ENCODE measurements at places on chromosomes 5 and 9. TPM values are rescaled to one million over a fixed set of nuclear protein-coding genes. Genes with fewer than 3 reads are reported as not detected.

Gene TMEM267
- 9.6 TPM for total RNA-seq

DNA sequence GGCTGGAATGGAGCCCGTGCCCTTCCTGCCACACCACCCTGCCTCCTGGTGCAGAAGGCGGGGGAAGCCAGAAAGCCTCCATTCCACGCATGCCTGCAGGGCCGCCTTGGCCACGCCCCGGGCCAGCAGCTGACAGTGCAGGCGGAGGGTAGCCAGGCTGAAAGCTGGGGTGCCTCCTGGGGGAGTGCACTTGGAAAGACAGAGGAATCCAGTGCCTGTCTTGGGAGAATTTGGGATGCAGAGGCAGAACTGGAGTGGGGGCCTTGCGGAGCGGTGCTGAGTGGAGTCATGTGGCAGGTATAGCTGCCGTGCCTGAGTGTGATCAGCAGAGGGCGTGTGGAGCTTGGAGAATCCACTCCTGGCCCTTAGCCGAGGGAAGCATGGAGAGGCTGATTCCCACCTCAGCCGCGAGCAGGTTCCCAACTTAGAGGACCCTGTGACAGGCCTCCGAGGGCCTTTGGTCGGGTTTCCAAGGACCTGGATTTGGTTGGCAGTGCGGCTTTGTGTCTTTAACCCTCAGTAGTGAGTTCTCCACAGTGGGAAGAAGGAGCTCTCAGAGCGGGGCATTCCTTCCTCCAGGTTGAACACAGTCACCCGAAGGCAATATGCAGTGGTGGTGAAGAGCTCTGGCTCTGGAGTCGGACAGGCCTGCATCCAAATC lies 9.1 kb upstream of the URM1 start:
- H3K27ac ChIP-seq = peak overlapping the region; percentile 82
- H3K36me3 ChIP-seq = peaks cover 38% of the 10 kb centered on the region
- no peaks in the 10 kb centered on the region for H3K27me3 ChIP-seq
- peak overlapping the region; percentile 51 for H3K4me3 ChIP-seq

Gene CCL27
- not detected for total RNA-seq

Gene RAB3C
- 1.1 TPM for total RNA-seq

Gene LCN12
- total RNA-seq = 2.4 TPM

Gene PCDHGB1
- total RNA-seq = 4.3 TPM

Gene ALDH1A1
- total RNA-seq = 180 TPM

Gene QRFP
- total RNA-seq = not detected

DNA sequence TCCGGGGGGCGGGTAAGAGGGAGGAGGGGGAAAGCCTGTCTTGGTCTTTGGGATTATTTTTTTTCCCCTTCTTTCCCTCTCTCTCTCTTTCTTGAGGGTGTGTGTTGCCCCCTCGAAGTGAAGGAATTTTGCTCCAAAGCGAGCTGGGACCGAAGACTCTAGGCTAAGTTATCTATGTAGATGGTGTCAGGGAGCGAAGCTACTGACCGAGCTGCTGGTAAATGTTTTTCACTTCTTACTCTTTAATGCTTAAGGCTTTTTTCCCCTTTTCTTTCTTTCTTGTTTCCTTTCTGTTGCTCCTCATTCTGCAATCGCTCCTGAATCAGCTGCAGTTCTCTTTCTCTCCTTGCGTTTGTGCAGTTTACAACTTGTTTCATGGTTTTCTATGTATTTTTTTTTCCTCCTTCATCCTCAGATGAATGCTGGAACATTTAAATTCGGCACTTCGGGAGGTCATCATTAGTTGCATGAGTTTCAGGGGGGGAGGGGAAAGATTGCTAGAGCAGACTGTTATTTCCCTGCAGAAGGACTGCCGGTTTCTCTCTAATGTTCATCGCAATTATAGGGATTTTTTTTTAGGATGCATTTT lies 1312.0 kb upstream of the WWC1 start:
- no peaks in the 10 kb centered on the region for H3K36me3 ChIP-seq
- peak overlapping the region; percentile 36 for H3K4me3 ChIP-seq
- H3K27ac ChIP-seq = no peak overlapping the region
- no peak for DNase-seq
- H3K27me3 ChIP-seq = no peaks in the 10 kb centered on the region

DNA sequence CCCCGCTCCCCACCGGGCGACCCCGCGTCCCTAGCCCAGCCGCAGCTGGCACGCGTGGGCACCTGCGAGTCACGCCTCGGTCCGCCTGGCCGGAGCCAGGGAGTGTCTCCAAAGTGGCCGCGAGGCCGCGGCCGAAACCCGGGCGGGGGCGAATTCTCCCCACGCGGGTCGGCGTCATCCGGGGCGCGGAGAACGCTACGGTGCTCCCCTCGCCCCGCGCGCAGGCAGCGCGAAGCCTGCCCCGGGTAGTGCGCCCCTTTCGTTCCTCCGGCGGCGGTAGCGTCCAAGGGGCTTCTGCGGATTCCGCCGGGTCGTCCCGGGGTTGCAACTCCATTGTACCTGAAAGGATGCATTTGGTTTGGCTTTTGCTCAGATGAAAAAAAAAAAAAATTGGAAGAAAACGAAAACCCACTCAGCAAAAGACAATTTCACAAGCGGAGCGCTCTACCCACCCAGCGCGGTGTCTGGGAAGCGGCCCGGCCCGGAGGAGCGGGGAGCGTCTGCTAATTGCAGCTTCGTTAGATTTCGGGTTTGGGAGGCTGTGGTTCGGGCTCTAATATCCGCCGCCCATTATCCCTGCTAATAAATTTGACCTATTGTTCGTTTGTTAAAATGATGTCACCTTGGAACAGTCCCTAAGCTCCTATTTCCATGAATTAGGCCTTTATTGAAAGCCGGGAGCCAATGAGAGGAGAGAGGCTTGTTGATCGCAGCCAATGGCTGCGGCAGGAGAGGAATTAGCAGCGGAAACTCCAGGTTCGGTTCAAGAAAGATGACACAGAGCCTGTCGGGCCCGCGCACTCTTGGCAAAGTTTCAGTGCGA lies at the start of gene TLX3:
TSS of gene TLX3 (plus strand) at position 796 of the 823 bp plus-strand sequence. CDS start 118 bp downstream, outside the sequence.
- H3K36me3 ChIP-seq = no peaks in the 10 kb centered on the region
- H3K27me3 ChIP-seq = peaks cover 100% of the 10 kb centered on the region
- H3K4me3 ChIP-seq = no peak within 1 kb of the TSS
- H3K4me1 ChIP-seq = peaks cover 19% of the 10 kb centered on the region
- no peak for DNase-seq

Gene PCDHGC5
- total RNA-seq = 3.6 TPM

DNA sequence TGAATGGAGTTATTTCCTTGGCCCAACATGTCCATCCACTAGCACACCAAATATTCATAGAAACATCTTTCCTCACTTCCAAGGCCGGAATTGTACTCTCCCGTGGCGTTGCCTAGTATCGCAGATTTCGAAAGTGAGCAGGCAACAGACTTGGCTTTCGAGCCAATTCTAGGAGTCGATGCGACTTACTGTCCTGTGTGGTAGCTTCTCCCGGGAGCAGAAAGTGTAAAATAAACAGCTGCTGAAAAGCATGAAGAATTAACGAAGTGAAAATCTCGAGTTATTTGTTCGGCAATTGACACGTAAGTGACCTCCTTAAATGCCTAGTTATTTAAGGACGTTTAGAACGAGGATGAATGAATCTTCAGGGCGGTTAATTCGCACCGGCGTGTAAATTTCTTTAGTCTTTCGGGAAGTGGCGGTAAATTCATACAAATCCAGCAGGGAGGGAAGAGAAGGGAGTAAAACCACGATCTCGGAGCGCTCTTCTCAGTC lies 449 bp upstream of the PCSK5 start:
- no peaks in the 10 kb centered on the region for H3K27me3 ChIP-seq
- H3K4me1 ChIP-seq = peaks cover 12% of the 10 kb centered on the region
- peak overlapping the region; percentile 6 for H3K27ac ChIP-seq
- peak overlapping the region; percentile 68 for H3K4me3 ChIP-seq

Gene RGMB
- total RNA-seq = 31.8 TPM

DNA sequence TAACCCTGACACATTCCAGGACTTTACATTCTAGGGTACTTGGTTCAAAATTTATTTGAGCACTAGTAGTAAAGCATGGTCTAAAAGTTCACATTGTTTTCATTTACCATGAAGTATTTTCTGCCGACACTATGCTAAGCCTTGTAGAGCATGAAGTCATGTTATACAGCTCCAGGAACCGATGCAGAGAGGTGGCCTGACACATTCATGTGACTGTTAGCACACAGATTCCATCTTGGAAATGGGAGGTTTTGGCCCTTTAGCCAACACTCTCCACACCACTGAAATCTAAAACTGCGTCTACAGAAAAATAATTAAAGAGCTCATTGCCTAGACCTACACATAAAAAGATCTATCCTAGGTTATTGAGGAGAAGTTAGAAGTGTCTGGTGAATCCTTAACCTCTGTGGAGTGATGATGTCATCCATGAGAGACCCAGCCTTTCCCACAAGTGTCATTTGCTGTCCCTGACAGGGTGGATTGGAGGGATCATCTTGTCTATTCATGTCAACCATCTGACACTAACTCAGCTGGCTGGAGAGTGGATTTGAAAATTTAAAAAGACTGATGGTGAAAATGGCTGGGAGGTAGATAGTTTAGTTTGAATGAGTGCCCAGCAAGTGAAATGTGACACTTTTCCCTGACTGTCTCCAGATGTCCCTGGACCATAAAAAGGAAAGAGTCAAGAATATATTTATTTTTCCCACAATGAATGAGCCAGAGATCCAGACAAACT lies 1.3 kb downstream of the RANBP3L start:
- H3K36me3 ChIP-seq = no peaks in the 10 kb centered on the region
- no peak for DNase-seq
- no peaks in the 10 kb centered on the region for H3K27me3 ChIP-seq
- H3K4me1 ChIP-seq = no peaks in the 10 kb centered on the region
- no peak overlapping the region for H3K4me3 ChIP-seq

DNA sequence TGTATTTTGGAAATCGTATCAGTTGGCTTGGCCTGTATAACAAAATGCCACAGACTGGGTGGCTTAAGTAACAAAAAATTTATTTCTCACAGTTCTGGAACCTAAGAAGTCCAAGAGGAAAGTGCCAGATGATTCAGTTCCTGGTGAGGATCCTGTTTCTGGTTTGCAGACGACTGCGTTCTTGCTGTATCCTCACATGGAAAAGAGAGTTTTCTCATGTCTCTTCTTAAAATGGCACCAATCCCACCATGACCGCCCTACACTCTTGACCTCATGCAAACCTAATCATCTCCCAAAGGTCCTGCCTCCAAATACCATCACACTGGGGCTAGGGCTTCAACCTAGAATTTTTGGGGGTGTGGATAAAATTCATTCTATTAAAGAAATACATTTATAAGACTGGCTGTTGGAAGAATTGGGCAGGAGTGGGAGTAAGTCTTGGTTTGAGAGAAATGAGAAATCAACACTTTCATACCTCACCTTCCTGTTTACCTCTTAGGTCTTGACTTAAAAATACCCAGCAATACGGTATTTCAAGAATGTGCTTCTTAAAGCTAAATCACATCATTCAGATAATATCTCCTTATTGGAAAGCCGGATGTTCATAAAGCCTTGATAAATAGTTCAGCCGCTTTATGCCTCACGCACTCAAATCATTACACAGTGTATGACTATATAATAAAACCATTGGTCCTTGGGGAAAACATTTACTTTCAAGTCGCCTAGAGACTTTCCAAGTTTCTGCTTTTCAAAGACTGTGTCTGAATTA lies 28.7 kb downstream of the PTTG1 start:
- H3K27me3 ChIP-seq = no peaks in the 10 kb centered on the region
- H3K36me3 ChIP-seq = no peaks in the 10 kb centered on the region
- no peak overlapping the region for H3K4me3 ChIP-seq
- no peak overlapping the region for H3K27ac ChIP-seq

GRCh38 chr5:1443991-1444360 lies 1.3 kb downstream of the SLC6A3 start:
- no peaks in the 10 kb centered on the region for H3K27me3 ChIP-seq
- H3K4me1 ChIP-seq = peaks cover 23% of the 10 kb centered on the region
- no peaks in the 10 kb centered on the region for H3K36me3 ChIP-seq
- H3K27ac ChIP-seq = no peak overlapping the region

DNA sequence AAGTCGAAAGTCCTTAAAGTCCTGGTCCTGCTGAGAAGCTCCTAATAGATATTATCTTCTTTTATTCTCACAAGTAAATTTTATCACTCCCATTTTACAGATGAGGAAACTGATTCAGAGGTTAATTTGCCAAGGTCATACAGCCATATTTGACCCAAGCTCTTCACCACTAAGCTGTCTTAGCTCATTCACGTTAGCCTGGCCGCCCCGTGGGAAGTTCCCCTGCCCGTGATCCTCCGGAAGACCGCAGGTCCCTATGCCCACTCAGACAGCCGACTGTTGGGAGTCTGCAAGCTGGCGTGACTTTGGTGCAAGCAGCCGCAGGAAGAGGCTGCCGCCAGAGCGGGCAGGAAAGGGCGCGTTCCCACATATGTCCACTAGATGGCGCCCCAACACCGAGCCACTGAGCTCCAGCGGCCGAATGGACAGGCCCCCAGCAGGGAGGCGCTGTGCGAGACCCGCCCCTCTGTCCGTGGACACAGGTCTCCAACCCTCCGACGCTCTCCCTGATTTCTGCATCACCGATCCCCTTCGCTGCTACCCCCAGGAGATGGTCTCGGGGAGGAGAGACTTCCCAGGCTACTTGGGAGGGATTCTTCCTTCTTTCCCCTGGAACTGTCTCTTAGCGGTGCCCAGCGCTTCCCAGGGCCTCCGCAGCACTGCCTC lies 10.0 kb upstream of the ARAP3 start:
- DNase-seq = peak; percentile 73
- H3K27ac ChIP-seq = peak overlapping the region; percentile 74
- H3K27me3 ChIP-seq = peaks cover 12% of the 10 kb centered on the region
- H3K4me1 ChIP-seq = peaks cover 8% of the 10 kb centered on the region
- no peaks in the 10 kb centered on the region for H3K36me3 ChIP-seq

DNA sequence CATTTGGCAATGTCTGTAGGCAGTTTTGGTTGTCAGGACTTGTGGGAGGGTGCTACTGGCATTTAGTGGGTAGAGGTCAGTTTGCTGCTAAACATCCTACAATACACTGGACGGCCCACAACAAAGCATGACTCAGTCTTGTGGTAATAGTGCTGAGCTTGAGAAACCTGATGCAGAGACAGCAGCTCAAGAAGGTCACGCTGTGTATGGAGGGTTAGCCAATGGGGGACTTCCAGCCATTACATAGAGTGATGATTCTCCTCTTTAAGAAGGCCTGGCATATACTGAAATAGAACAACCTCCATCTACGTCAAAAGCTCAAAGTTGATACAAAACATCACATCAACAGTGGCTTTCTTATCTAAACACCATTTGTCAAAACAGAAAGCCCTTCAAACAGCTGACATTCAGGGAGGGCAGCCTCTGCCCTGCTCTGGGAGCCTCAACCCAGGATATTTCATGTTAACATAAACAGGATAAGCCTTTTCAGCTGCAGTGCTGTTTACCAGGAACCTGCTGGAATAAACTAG lies 143.0 kb downstream of the GPBP1 start:
- H3K27me3 ChIP-seq = no peaks in the 10 kb centered on the region
- no peak for DNase-seq
- no peak overlapping the region for H3K4me3 ChIP-seq
- no peaks in the 10 kb centered on the region for H3K4me1 ChIP-seq

Gene INSL4
- total RNA-seq = not detected
